Left ventricle myocardium inferior (tissue), 1 donor: ENCODE measurements at places on chromosomes 13 and 19.
A peak's percentile ranks its signal among the peaks of the same experiment; 100 is the strongest.

GRCh38 chr13:112625698-112626097 lies 37.7 kb upstream of the TUBGCP3 start:
- DNase-seq: no peak
- no peaks in the 10 kb centered on the region for H3K36me3 ChIP-seq
- no peaks in the 10 kb centered on the region for H3K4me1 ChIP-seq
- H3K4me3 ChIP-seq: no peak overlapping the region
- no peak overlapping the region for H3K27ac ChIP-seq
- peaks cover 26% of the 10 kb centered on the region for H3K27me3 ChIP-seq

DNA sequence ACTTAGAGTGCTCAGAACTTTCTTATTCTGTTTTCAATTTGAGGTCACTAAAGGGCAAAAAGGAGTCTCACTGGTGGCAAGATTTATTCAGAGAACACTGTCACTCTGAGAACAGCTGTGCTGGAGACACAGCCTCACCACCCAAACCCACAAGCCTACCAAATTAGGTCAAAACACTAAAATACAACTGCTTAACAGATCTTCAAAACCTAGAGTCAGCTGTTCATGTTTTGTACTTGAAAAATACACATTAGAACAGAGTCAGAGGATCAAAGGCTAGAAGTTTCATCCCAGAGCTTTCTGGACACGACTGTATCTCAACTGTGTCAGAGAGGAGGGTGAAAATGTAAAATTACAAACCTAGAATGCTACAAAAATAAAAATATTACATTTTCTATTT lies 89.3 kb downstream of the MIPEP start:
- no peak overlapping the region for H3K4me3 ChIP-seq
- H3K4me1 ChIP-seq: peaks cover 6% of the 10 kb centered on the region
- peaks cover 24% of the 10 kb centered on the region for H3K36me3 ChIP-seq
- H3K27me3 ChIP-seq: no peaks in the 10 kb centered on the region
- H3K27ac ChIP-seq: peak overlapping the region; percentile 24
- no peak for DNase-seq

DNA sequence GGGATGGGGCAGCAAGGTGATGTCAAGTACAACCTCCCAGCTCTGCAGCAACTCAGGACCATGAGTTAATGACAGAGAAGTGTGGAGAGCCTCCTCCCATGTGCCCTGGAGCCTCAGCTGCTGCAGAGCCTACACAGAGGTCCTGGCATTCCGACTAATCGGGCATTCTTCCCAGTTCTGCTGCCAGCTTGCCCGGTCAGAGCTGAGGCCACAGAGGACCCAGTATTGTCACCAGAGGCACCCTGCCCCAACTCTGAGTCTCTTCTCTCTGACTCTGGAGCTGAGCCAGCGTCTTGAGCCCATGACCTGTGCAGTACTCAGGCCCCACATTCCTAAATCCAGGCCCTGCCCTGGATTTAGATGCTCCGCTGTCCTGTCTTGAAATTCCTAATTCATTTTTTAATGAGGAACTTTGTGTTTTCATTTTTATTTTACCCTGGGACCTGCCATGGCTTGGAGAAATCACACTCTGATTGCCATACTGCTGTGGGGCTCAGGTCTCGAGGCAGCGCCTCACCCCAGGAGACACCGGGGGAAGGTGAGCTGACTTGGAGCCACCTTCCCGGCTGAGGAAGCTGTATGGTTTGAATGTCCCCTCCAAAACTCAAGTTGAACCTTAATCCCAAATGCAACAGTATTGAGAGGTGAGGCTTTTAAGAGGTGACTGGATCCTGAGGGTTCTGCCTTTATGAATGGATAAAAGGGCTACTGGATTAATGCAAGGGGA lies 144.9 kb upstream of the ZNF507 start:
- H3K4me1 ChIP-seq: peaks cover 8% of the 10 kb centered on the region
- no peaks in the 10 kb centered on the region for H3K36me3 ChIP-seq
- no peak overlapping the region for H3K4me3 ChIP-seq
- peaks cover 42% of the 10 kb centered on the region for H3K27me3 ChIP-seq
- DNase-seq: peak; percentile 46

DNA sequence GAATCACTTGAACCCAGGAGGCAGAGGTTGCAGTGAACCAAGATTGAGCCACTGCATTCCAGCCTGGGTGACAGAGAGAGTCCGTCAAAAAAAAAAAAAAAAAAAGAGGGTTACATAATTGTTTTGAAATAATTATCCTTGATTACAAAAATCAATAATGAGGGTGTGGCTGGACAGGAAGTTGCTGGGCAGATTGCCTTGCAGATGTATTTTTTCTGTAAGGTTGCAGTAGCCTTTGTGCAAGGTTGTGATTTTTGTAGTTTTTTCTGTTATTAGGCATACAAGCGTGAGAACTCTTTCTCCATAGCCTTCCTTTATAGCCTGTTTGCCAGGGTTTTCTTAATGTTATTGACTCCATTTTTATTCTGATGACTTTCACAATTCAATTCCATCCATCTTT lies 40.7 kb upstream of the SIN3B start:
- peaks cover 3% of the 10 kb centered on the region for H3K27me3 ChIP-seq
- peaks cover 4% of the 10 kb centered on the region for H3K36me3 ChIP-seq
- no peak for DNase-seq
- no peak overlapping the region for H3K4me3 ChIP-seq
- no peak overlapping the region for H3K27ac ChIP-seq
